Neural crest cell (in vitro differentiated cells): ENCODE measurements at places on chromosomes 12 and 14. TPM values are rescaled to one million over a fixed set of nuclear protein-coding genes. Genes with fewer than 3 reads are reported as not detected.

The DHH gene
- 1.5 TPM in 2 replicates for total RNA-seq

The RBP5 gene
- total RNA-seq: 0.65 and 1.0 TPM in 2 replicates

DNA sequence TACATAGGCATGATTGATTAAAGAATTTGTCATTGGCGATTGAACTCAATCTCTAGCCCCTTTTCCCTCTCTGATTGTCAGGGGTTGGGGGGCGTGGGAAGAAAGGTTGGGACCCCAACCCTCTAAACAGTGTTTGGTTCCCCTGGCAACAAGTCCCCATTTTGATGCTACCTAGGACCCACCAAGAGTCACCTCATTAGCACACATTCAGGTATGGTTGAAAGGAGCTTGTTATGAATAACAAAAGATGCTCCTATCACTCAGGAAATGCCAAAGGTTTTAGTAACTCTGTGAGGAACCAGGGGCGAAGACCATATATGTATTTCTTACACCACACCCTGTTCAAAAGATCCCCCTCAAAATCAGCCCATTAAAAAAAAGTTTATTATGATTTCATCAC lies 14.3 kb downstream of the RNF212B start:
- H3K4me3 ChIP-seq: no peak overlapping the region
- no peak overlapping the region for H3K27ac ChIP-seq
- H3K36me3 ChIP-seq: no peaks in the 10 kb centered on the region

DNA sequence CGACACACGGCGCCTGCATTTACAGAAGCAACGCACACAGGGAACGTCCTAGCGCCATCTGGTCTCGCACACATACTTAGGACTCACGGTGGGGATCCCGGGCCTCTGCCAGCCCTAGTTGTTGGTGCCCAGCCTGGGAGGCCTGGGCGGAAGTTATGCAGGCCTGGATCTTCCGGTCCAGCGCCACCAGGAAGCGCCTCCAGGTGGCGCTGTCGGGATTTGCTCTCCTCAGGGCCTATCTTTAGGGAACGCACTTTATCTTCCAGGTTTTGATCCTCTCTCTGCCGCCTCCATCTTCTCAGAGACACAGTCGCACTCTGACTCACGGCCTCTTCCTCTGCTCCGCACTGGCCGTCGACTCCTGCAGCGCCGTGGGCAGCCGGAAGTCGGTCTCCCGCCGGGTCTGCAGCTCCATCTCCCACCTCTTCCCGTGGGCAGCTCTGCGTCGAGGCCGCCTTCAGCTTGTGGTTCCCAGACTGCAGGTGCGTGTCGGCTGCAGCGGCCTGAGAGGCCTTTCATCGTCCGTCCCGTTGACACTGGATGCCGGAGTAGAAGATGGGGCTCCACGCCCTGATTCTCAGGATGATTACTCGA lies 760.4 kb downstream of the TMEM121 start:
- H3K27me3 ChIP-seq: no peaks in the 10 kb centered on the region
- no peaks in the 10 kb centered on the region for H3K4me1 ChIP-seq
- no peak for DNase-seq
- H3K27ac ChIP-seq: no peak overlapping the region

GRCh38 chr14:32012062-32012461 lies 65.0 kb upstream of the ARHGAP5 start:
- H3K4me3 ChIP-seq: no peak overlapping the region
- H3K4me1 ChIP-seq: peaks cover 62% of the 10 kb centered on the region
- no peaks in the 10 kb centered on the region for H3K36me3 ChIP-seq
- no peak overlapping the region for H3K27ac ChIP-seq

- DNase-seq: no peak
- H3K4me1 ChIP-seq: peaks cover 28% of the 10 kb centered on the region
- no peak overlapping the region for H3K27ac ChIP-seq
- H3K4me3 ChIP-seq: no peak overlapping the region
Measured at GRCh38 chr14:74142523-74142922, 57.8 kb downstream of the LIN52 start.
